ENCODE measurements at places on chromosomes 12 and 14.
A peak's percentile ranks its signal among the peaks of the same experiment; 100 is the strongest.

DNA sequence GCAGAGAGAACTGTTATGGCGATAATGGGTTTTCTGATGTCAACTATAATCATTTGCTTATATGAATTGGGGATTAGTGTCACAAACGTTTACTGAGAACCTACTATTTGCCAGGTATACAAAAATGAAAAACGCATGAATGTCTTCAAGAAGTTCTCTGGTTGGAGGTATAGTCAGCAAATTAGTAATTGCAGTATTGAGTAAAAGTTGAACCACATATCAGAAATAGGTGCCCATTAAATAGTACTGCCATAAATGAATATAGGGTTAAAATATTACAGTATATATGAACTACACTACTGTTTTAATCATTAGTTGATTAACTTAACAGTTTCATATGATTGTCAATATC lies 60.0 kb downstream of the PTPRB start:
- DNase-seq, result no peak

- no peak for DNase-seq
Measured at GRCh38 chr12:97336900-97337751, 125.5 kb upstream of the RMST start.

- DNase-seq, result peak; percentile 58
Measured at GRCh38 chr14:61609884-61610283, 85.4 kb upstream of the HIF1A start.

- no peak for DNase-seq
Measured at GRCh38 chr14:26870096-26870495, 272.3 kb upstream of the NOVA1 start.

DNA sequence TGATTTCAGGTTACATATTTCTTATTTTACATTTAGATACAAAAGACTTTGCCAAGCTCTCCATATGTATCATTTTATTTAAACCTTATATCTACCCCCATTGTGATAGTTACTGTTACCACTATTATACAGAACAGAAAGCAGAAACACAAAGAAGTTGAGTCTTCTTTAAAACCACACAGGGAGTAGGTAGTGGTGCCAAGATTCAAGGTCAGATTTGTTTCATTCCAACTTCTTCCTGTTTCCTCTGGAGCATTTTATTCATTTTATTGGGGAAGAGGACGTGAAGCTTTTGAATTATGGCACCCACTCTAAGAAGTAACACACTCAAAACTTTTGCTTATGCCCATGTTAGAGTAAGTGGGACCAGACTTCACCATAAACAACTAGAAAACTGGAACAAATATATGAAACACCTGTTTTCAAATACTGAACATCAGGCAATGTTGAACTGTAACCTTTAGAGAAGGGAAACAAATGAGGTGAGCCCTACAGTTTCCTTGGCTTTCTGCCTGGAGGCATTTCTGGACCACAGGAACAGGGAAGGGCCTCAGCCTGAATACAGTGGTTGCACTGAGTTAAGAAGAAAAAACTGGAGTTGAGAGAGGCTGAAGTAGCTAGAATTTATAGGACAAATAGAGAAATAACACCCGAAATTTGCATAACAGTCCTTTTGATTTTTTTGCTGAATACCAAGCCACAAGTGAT lies 160.4 kb upstream of the SSTR1 start:
- DNase-seq, result no peak

DNA sequence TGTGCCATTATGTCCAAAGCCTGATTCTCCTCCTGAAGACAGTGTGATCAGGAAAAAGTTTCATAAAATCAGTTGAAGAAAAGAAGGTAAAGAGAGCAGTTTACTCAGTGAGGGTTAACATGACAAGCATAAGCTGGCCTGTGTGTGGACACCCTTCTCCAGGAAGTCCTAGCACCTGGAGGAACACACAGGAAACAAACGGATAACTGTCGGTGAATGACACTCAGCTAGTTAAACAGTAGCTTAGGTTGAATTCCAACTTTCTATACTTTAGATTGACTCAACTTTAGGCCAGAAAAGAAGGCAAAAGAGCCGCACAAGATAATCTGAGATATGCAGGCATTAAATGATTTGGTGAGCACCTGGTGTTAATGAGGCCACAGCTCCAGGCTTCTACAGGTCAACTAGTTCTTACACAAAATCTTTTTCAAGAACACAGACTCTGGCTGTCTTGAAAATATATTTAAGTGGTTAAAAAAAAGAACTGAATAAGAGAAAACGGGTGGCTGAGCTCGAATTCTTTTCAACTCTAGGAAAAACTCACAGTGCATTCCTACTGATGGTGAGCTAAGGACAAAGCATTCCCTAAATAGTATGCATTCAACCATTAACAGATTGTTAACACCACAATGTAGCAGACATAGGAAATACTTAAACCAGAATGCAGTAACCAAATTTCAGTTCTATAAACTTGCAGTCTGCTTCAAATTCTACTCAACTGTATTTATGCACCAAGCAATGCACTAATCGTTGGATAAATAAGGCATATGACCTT lies 56.9 kb upstream of the TSPAN8 start:
- peak; percentile 89 for DNase-seq

DNA sequence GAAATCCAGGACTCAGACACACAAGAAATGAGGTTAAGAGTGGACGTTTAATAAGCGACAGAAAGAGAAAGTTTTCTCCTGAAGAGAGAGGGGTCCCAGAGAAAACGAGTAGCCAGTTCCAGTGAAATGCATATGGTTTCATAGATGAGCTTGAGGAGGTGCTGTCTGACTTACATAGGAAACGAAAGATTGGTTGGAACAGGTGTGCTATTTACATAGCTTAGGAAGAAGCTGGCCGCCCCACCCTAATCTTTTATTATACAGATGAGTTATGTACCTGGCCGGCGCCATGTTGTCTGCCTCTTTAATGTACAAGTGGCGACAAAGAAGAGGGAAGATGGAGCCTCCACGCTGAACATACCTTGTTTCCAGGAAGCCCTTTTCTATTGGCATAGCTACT lies 223.0 kb downstream of the SLC6A15 start:
- DNase-seq, result peak; percentile 88

GRCh38 chr12:56645201-56645716 lies 525 bp downstream of the ATP5F1B start:
- DNase-seq, result peak; percentile 42

Measured in GM23338 (cell line).